Activated CD8-positive, alpha-beta T cell treated with anti-CD3 and anti-CD28 coated beads, Interleukin-2, amount 10 ng/mL, durations not matched to agents 7 days and 5 days (primary cell): ENCODE measurements at places on chromosomes 2 and 18. TPM values are rescaled to one million over a fixed set of nuclear protein-coding genes. Genes with fewer than 3 reads are reported as not detected.

- H3K4me1 ChIP-seq = no peaks in the 10 kb centered on the region
- H3K4me3 ChIP-seq = no peak overlapping the region
- H3K27me3 ChIP-seq = no peaks in the 10 kb centered on the region
- H3K36me3 ChIP-seq = no peaks in the 10 kb centered on the region
- DNase-seq = no peak
- H3K27ac ChIP-seq = no peak overlapping the region
Measured at GRCh38 chr2:18719978-18720775, 130.8 kb upstream of the NT5C1B start.

DNA sequence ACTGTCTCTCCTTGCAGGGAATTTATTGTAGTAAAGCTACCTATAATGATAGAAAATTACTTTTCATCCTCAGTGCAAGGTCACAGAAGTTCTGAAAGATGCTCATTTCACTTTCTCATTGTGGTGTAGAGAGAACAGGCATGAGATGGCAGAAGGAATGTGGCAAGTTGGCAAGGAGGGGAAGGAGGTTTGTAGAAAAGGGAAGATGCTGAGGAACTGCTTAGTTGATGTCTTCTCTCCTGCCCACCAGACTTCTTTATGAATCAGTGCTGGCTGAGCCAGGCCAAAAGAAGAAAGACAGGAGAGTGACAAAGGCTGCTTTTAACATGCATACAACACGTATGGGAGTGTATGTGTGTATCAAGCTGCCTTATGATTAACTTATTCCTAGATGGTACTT lies 164.4 kb downstream of the PRPF40A start:
- H3K4me1 ChIP-seq = peaks cover 3% of the 10 kb centered on the region
- no peak overlapping the region for H3K27ac ChIP-seq
- DNase-seq = no peak
- no peaks in the 10 kb centered on the region for H3K36me3 ChIP-seq
- no peak overlapping the region for H3K4me3 ChIP-seq
- peaks cover 11% of the 10 kb centered on the region for H3K27me3 ChIP-seq

DNA sequence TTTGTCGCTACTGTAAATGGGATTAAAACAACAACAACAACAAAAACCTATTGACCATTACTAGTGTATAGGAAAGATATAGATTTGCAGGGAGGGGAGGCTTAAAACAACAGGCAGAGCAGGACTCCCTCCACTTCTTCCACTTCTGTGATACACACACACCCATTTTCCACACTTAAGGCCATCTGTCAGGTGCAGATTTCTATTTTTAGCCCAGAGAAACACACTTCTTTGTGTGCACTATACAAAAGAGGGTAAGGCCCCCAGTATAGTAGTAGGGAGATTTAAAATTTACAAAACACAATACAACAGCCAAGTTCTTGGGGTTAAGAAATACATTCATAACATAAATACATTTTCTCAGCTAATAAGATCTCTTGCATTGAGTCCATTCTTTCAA lies 22.4 kb downstream of the PTPN2 start:
- no peak overlapping the region for H3K4me3 ChIP-seq
- peaks cover 57% of the 10 kb centered on the region for H3K4me1 ChIP-seq
- DNase-seq = no peak
- H3K27me3 ChIP-seq = no peaks in the 10 kb centered on the region

DNA sequence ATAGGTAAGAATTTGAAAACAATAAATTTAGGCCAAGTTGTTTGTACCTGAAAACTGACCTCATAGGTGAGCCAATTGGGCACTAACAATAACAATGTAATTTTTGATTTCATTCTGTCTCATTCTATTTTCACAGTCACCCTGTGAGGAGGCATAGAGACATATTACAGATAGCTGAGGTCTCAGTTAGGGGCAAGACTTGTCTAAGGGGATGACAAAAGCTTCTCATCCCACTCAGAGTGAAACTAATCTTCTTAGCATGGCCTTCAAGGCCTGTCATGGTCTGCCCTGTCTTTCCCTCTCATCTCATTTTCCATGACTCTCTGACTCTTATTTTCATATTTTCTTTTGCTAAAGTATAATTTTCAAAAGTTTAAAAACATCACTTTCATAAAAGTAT lies 562.0 kb upstream of the TNP1 start:
- H3K4me1 ChIP-seq = no peaks in the 10 kb centered on the region
- H3K36me3 ChIP-seq = peaks cover 3% of the 10 kb centered on the region
- peaks cover 5% of the 10 kb centered on the region for H3K27me3 ChIP-seq
- H3K4me3 ChIP-seq = no peak overlapping the region
- DNase-seq = no peak

- no peaks in the 10 kb centered on the region for H3K36me3 ChIP-seq
- H3K4me1 ChIP-seq = no peaks in the 10 kb centered on the region
- H3K27me3 ChIP-seq = no peaks in the 10 kb centered on the region
Measured at GRCh38 chr2:219559156-219559915, 12.0 kb downstream of the OBSL1 start.

The MLPH gene
- not detected for total RNA-seq
